ENCODE measurements at places on chromosomes 2 and 18.

DNA sequence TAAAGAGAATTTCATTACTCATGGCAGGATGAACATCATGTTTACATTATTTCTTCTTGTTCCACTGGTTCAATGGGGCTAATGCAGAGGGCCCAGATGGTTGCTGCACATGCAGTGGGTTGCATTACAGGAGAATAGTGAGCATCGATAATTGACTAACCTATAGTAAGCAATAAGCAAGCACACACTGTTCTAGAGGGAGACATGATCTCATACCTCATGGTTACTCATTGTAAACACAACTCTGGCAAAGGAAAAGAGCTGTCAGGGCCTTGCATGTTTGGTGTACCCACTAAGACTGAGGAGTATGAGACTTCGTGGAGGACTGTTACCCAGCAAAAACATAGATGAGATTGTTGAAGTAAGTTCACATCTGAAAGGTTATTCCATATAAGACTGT, 885.6 kb upstream of the VRK2 start:
- no peak for DNase-seq

- DNase-seq, result no peak
Measured at GRCh38 chr2:106531676-106532214, 44.6 kb downstream of the CD8B2 start.

- DNase-seq, result no peak
Measured at GRCh38 chr18:46732201-46732600, 24.7 kb downstream of the ST8SIA5 start.

DNA sequence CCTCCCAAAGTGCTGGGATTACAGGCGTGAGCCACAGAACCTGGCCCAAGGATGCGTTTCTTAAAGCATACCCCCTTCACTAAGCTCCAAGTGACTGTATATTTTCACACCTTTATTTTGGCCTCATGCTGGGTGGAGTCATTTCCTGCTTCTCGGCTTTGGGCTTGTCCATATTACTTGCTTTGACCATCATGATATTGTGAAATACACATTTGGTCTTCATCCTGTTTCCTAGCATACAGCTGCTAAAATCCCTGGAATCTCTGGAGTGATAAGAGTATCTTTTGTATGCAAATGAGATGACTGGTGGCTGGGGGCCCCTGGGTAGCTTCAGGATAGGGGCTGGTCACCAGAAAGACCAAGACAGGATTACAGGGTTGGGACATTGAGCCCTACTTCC, 17.6 kb upstream of the COLEC12 start:
- DNase-seq, result no peak
